Stimulated activated CD4-positive, alpha-beta T cell treated with anti-CD3 and anti-CD28 coated beads, Interleukin-2, amount 100 ng/mL, for 48 hours (primary cell): ENCODE measurements at places on chromosomes 2 and 18.

GRCh38 chr18:49648811-49649210 is 87.0 kb downstream of the LIPG start:
- no peak for DNase-seq

- DNase-seq: no peak
These were observed 145.3 kb downstream of the SPAG16 start for GRCh38 chr2:213429516-213429915.

- DNase-seq: no peak
These were observed 742.6 kb upstream of the HS6ST1 start for GRCh38 chr2:129061069-129061768.

DNA sequence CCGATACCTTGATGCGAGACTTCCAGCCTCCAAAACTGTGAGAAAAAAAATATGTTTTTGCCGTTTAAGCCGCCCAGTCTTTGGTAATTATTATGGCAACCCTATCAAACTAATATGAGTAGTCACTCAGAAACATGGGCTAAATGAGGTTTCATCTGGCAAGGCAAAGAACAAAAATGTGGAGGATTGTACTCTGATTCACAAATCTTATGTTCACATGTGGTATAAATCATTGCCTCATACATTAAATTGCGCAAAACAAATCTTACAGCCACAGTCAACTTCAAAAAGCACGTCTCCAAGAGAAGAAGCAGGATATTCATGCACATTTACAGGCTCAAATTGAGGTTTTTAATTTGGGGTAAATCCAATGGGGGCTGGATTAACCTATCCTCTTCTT is 1435.4 kb upstream of the LRRTM1 start:
- no peak for DNase-seq

DNA sequence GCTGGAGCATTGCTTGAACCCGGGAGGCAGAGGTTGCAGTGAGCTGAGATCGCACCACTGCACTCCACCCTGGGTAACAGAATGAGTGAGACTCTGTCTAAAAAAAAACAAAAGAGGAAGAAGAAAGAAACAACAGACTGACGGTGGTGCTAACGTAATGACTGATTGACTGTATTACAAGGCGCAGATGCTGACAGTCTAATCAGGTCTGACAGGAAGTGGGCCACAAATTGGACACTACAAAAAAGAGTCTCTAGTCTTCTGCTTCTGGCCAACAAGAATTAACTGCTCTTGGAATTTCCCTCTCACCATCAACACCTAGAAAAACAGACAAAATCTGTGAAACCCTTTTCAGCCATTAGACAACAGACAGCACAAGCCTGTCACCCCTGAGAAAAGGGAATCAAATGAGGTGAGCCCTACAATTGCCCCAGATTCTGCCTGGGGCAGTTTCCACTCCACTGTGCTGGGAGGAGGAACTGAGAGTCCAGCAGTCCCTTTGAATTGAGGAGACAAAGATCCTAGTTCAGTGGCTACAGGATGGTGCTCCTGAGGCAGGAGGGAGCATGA is 43.3 kb downstream of the SNED1 start:
- no peak for DNase-seq

DNA sequence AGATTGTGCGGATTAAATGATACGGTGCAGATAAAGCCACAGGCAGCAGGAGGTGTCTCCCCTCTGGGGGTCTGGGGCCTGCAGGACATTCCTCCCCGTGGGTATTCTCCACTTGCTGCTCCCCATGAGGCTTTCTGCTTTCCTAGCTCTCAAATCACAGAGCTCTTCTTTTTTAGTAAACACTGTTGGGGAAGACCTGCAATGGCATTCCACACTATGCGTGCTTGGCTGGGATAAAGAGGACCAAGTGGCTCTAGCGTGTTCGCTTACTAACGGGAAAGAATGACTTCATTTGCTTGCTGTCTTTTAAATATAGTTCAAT is 146.5 kb downstream of the DDX1 start:
- DNase-seq: no peak

- DNase-seq: no peak
These were observed 44.9 kb upstream of the PELI1 start for GRCh38 chr2:64189167-64189566.

GRCh38 chr2:181105562-181105961 is 125.2 kb downstream of the UBE2E3 start:
- no peak for DNase-seq

- no peak for DNase-seq
These were observed 80.4 kb downstream of the ZCCHC2 start for GRCh38 chr18:62603211-62603610.
